ENCODE measurements at places on chromosomes 6 and 20.

DNA sequence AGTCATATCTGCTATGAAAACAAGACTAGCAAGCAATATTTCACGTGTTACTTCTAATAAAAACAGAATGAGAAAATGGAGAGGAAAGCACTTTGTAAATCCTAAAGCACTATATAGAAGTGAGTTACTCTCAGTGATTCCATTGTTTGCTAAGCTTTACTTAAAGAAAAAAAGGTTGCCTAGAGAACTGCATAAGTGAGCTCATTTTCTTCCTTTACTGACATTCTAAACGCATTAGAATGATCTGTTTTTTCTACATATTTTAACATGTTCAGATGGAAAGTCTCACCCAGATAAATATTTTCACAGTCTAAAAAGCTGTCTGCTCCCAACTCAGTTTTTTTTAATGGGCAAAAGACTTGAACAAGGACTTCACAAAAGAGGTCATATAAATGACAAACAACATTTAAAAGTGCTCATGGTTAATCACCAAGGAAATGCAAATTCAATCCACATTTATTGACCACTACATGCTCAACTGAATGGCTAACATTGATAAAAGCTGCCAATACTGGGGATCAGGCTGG, 52.9 kb upstream of the AKAP12 start:
- DNase-seq, result no peak

GRCh38 chr20:965956-966355, 36.2 kb downstream of the RSPO4 start:
- DNase-seq, result no peak

DNA sequence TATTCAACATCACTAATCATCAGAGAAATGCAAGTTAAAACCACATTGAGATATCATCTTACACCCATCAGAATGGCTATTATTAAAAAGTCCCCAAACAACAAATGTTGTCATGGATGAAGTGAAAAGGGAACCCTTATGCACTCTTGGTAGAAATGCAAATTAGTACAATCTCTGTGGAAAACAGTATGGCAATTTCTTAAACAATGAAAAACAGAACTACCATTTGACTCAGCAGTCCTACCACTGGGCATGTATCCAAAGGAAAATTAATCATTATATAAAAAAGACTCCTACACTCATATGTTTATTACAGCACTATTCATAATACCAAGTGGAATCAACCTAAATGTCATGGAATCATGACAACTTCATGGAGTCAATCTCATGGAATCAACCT, 611.3 kb upstream of the GJE1 start:
- DNase-seq, result no peak

GRCh38 chr6:143555071-143555492, 43.6 kb upstream of the FUCA2 start:
- no peak for DNase-seq

DNA sequence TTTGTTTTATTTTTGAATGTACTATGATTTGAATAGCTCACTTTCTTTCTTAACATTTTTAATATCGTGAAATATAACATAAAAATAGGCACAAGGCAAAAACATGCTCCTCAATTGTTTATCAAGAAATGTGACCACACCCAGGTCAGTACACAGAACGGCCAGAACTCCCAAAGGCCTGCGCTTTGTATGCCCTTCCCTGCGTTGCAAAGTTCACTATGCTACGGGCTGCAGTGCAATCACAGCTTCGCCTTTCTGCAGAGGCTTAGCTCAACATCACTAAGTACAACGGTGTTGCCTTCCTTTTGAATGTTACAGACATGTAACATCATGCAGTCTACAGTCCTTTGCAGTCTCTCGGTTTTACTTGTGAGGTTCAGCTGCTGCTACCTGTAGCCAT, 333.4 kb downstream of the THBS2 start:
- no peak for DNase-seq

DNA sequence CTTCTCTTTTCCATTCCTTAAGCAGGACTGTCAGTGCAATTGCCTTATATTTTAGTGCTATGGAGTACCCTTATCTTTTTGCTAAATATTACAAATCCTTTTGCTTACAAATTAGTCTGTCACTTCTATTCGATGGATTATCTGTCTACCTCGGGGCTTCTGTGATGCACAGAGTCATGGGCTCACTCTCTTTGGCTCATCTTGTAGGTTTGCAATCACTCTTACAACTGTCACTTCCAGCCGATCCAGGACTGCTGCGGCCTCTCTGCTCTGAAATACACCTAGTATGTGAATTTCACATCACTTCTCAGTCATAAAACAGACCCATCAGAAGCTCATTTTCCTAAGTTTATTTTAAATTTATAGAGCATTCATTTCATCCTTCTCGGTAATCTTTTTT, 293.2 kb upstream of the QKI start:
- no peak for DNase-seq

- DNase-seq, result no peak
Measured at GRCh38 chr6:152100183-152100618, 292.7 kb downstream of the ESR1 start.

- no peak for DNase-seq
Measured at GRCh38 chr6:52876056-52876787, 33.3 kb downstream of the GSTA3 start.

GRCh38 chr6:83770910-83771309, 62.0 kb upstream of the SNAP91 start:
- no peak for DNase-seq

DNA sequence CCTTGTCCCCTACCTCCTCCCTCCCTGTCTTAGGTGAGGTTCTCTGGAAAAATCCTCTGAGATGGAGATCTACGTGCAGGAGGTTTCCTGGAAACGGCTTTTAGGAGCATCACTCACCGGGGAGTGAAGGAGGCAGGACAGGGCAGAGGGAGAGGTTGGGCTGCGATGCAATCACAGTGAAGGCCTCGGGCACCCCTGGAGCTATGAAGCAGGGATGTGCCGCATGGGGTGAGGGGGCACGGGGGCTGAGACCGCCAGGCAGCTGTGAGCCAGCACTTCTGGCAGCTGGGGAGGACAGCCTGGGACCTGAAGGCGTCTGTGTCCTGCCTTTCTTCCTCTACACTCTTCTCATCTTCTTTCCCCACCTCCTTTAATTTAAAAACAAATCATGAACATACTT, 12.9 kb upstream of the GLP1R start:
- DNase-seq, result no peak

Measured in WTC11 (cell line).